ENCODE measurements at places on chromosomes 13 and 19. TPM values are rescaled to one million over a fixed set of nuclear protein-coding genes. Genes with fewer than 3 reads are reported as not detected.

SYCN gene
- not detected for total RNA-seq

LILRA5 gene
- not detected for total RNA-seq

IGFL2 gene
- 9.8 TPM for total RNA-seq

- DNase-seq: no peak
- no peaks in the 10 kb centered on the region for H3K27me3 ChIP-seq
- H3K27ac ChIP-seq: no peak overlapping the region
- no peaks in the 10 kb centered on the region for H3K4me1 ChIP-seq
- no peak overlapping the region for H3K4me3 ChIP-seq
These were observed 238.4 kb downstream of the ITGBL1 start for GRCh38 chr13:101690871-101691270.

EID2 gene
- 15.7 TPM for total RNA-seq
